ENCODE measurements at places on chromosomes 2 and 18.

DNA sequence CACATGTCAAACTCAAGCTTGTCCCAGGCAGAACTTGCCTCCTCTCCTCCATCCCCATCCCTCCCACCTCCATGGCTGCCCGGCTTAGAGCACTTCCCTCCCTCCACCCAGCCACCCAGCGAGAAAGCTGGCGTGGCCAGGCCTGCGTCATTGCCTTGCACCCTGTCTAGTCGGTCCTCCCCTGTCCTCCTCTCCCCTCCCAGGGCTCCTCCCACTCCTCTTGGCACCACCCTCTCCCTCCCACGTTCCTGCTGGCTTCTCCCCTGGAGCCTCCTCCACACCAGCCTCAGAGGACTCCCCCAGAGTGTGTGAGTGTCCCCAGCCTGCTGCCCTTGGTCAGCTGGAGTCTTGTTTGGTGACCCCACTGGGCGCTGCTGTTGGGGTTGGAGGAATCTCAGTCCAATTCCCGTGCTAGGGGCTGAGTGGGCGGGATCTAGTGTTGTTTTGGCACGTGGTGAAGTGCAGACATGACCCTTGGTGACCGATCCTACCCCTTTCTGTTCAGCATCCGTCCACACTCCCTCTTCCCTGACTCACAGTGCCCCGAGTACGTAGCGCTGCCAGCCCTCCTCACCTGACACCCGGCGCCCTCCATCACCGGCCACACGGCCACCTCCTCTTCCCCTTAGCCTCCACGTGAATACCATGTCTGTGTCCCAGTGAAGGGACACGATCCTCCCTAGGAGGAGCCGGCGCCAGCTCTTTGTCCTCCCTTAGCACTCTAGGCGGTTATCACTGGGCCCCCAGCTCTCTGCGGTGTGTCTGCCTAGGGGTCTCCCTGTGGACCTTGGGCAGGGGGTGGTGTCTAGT, 41.4 kb downstream of the ATP6V1C2 start:
- no peak for DNase-seq

GRCh38 chr2:71851094-71851750, 296.4 kb downstream of the CYP26B1 start:
- peak; percentile 70 for DNase-seq

- no peak for DNase-seq
Measured at GRCh38 chr2:149490296-149490695, 97.3 kb downstream of the MMADHC start.

- no peak for DNase-seq
Measured at GRCh38 chr2:232463701-232464543, 8.0 kb downstream of the ALPI start.

DNA sequence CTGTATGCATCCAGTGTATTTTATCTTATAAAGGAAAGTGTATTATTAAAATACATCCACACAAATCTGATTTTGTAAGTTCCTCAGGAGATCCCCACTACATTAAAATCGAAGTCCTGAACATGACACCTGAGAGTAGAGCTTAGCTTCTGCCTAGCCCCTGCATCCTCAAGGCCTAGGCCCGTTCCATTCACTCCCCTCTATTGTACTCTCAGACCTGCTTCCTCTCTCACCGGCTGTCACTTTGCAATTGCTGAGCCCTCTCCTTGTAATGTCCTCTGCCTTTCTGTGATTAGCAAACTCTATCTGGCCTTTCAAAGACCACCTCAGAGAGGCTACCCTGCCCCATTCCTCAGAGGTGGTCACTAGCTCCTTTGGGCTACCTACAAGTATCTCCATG, 160.8 kb downstream of the FTCDNL1 start:
- DNase-seq = no peak

GRCh38 chr2:156489750-156490465, 53.7 kb downstream of the GPD2 start:
- DNase-seq = no peak

GRCh38 chr2:128817171-128817570, 498.5 kb upstream of the HS6ST1 start:
- DNase-seq = no peak

DNA sequence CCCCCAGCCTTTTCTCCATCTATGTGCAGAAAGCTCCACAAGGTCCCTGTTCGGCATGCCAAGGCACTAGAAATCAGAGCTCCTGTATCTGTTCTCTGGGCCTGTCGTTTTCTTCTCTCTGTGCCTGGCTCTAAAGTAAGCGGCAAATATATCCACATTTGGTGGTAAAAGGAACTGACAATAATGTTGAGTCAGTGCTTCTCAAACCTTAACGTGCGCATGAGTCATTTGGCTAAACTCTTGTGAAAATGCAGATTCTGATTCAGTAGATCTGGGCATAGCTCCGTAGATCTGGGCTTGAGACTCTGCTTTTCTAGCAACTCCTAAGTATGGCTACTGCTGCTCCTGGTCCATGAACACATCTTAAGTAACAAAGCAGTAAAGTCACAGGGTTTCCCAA, 16.5 kb upstream of the ACSL3 start:
- DNase-seq = peak; percentile 72

DNA sequence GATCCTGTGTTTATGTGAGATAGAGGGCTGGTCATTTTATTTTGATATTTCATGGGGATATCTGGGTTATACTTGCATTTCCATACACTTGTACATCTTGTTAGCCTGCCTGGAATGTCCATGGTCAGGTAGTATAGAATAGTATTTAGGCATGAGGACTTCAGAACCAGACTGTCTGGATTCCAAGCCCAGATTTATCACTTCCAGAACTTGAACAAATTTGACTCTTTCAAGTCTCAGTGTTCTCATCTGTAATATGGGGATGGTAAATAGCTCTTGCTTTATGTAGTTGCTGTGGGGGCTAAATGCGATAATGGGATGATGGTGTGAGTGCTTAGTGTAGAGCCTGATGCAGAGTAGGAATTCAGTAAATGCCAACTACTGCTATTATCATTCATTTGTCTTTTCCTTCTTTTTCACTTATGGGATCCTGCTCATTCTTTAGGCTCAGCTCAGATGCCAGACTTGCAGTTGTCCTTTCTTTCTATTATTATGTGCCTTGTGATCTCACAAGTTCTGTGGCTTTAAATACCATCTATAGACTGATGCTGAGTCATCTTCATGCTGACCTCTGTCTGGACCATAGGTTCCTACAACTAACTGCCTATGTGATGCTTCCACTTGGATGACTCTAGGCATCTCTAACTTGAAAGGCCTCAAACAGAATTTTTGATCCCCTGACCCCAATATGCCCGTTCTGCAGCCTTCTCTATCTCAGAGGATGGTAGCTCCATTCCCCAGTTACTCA, 67.4 kb downstream of the POLE4 start:
- DNase-seq = no peak

- no peak for DNase-seq
Measured at GRCh38 chr18:61551586-61551985, 218.4 kb downstream of the CDH20 start.

DNA sequence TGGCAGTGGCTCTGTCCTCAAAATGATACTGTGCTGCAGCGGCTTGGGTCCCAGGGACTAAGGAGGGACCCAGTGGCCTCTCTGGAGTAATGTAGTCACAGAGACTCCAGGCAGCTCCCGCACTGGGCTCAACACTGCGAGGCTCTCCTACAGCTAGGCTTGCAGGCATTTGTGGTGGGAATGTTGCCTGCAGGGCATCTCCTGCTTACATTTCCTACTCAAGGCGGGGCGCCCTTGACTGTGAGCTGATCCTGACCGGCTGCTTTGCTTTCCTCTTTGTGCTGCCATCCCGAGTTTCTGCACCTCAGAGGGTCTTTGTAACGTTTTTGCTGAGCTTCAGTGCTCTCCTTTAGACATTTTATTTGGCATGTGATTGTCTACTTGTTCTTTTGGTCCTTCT, 177.4 kb upstream of the FN1 start:
- DNase-seq = no peak

GRCh38 chr2:98324181-98324580, 22.1 kb upstream of the CNGA3 start:
- no peak for DNase-seq

GRCh38 chr2:71256421-71256820, 29.5 kb upstream of the PAIP2B start:
- no peak for DNase-seq
